NCI-H748 treated with DMSO at 0.1 percent for 48 hours (cell line): ENCODE measurements at places on chromosomes 7 and 10.

GRCh38 chr7:135508883-135509588 lies 866 bp downstream of the CNOT4 start:
- peak; percentile 57 for DNase-seq

GRCh38 chr10:62858364-62858763 lies 42.2 kb upstream of the EGR2 start:
- DNase-seq = no peak

GRCh38 chr10:70191972-70192305 lies 21.6 kb upstream of the SAR1A start:
- no peak for DNase-seq

DNA sequence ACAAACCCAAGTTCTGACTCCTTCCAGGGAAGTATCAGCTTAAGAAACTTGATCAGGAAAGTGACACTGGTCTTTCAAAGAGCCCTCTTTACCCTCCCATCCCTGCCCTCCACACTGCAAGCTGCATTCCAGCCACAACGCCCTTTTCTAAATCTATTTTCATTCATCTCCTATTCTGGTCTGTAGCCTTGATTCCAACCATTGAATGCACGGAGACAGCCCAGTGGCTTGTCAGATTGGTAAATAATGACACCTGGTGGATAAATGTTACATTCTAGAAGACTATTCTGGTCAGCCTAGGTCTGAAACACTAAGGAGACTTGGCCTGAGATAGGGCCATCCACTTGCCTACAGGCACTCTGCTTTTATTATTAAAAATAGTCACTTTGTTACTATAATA lies 20.9 kb downstream of the MORN4 start:
- no peak for DNase-seq

DNA sequence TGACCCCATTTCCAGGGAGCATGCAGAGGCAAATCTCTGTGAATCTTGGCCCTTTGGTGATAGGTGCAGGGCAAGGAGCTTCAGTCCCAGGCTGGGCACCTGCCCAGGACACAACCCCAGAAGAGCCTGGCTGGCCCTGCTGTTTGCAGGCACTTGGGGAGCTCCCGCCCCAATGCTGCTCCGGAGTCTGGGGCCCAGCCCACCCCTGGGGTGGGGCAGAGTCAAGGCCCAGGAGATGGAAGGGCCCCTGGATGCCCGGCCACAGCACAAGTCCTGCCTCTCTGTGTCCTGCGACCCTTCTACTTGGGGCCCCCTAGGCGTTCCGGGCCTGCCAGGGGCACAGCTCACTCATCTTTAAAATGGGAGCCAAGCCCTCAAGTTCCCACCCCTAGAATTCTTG lies 24.7 kb downstream of the PDGFA start:
- no peak for DNase-seq

- no peak for DNase-seq
Observed at GRCh38 chr10:50310560-50311174, 59.4 kb upstream of the ASAH2 start.

GRCh38 chr7:158018098-158018762 lies 569.4 kb downstream of the PTPRN2 start:
- no peak for DNase-seq

DNA sequence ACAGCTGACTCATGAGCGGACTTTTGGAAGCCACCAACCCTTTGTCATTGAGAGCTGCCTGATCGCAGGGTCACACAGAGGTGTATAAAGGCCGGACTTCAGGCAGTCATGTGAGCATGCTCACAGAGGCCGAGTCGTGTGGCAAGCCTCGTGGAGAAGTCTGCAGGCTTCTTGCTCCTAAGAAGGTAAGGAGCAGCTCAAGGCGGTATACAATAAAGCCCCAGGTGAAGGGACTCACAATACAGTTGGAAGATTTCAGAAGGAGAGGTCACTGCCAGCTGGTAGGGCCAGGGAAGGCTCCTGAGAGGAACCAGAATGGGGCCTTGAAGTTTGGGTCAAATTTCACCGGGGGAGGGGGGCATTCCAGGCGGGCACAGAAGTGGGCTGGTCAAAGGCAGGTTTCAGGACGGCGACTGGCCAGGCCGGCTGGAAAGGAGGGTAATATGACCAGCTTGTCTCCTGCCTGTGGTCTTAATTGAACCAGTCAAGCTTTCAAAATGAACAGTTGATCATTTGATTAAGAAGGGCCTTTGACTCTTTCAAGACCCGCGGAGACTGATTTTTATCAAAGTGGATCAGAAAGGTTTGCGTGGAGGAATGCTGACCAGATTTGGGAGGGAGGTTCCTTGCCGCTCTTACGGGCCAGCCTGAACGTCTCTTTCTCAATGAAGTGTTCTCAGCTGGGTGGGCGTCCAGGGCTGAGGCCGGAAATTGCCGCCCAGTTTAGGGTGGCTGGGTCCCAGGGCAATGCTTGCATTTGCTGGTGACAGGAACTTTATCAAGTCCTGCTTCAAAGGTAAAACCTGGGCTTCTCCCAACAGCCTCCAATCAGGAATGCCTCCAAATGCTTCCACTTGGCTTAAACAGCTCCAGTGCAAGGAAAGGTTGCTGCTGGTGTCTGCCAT lies 178.6 kb downstream of the EMX2 start:
- no peak for DNase-seq

GRCh38 chr10:23155169-23155568 lies 36.9 kb upstream of the PTF1A start:
- DNase-seq = no peak

- no peak for DNase-seq
Observed at GRCh38 chr7:56097700-56098099, 4.9 kb upstream of the PHKG1 start.

- DNase-seq = no peak
Observed at GRCh38 chr7:11413901-11414300, 418.1 kb downstream of the THSD7A start.

- DNase-seq = no peak
Observed at GRCh38 chr10:4176500-4177281, 391.7 kb upstream of the KLF6 start.

DNA sequence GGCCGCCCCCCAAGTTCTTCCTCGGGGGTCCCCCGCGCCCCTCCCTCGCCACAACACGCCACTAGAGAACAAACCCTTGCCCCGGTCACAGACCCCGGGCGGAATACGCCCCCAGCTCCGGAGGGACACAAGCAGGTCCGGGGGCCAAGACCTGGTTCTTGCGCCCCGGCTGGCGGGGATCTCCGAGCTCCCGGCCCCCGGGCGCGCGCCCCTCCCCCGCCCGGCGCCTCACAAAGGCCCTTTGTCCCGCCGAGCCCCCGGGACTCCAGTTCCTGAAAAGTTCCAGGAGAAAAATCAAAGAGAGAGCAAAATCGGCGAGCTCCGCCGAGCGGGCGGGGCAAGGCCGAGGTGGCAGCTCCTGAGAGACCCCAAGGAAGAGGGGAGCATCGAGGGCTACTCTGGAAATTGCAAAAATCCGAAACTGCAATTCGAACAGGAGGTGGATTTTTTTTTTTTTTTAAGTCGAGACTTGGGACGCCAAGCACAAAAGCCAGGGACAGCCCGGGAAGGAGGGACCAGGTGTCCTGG lies 4.0 kb downstream of the TNRC18 start:
- no peak for DNase-seq

GRCh38 chr7:46607176-46607575 lies 686.1 kb upstream of the IGFBP3 start:
- DNase-seq = no peak

GRCh38 chr7:11690395-11690794 lies 141.6 kb downstream of the THSD7A start:
- no peak for DNase-seq

- no peak for DNase-seq
Observed at GRCh38 chr10:47299611-47300428, at the start of gene GDF10. Gene GDF10, plus strand, starts transcription at chr10:47300197. Its CDS starts 455 bp downstream, at chr10:47300652.

- peak; percentile 39 for DNase-seq
Observed at GRCh38 chr7:151059367-151060112, at the start of gene SLC4A2. Gene SLC4A2, plus strand, starts transcription at chr7:151059589. Its CDS starts 2,399 bp downstream, at chr7:151061988.

DNA sequence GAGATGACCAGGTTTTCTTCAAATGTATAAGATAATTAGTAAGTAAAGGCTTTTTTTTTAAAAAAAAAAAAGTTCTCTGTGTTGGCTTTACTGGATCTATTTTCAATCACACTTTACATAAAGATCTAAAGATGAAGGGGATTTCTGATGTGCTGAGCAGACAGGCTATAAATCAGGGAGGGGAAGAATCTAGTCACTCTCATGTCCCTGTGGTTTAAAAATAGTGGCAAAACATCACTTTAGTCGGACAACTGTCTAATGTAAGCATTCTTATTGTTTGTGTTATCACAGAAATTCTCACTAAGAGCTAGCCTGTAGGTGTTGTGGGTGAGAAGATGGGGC lies 132.7 kb downstream of the ICA1 start:
- DNase-seq = no peak

DNA sequence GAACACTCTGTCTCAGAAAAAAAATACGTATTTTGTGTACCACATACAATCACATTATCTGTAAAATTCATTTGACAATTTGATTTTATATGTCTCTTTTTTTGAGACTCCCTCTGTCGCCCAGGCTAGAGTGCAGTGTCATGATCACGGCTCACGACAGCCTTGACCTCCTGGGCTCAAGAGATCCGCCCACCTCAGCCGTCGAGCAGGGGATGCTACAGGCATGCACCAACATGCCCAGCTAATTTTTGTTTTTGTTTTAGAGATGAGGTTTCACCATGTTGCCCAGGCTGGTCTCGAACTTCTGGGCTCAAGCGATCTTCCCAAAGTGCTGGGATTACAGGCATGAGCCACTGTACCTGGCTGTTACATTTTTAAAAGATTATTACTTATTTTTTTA lies 11.6 kb upstream of the BAZ1B start:
- DNase-seq = no peak

- DNase-seq = no peak
Observed at GRCh38 chr7:22238354-22239311, 118.3 kb downstream of the RAPGEF5 start.

DNA sequence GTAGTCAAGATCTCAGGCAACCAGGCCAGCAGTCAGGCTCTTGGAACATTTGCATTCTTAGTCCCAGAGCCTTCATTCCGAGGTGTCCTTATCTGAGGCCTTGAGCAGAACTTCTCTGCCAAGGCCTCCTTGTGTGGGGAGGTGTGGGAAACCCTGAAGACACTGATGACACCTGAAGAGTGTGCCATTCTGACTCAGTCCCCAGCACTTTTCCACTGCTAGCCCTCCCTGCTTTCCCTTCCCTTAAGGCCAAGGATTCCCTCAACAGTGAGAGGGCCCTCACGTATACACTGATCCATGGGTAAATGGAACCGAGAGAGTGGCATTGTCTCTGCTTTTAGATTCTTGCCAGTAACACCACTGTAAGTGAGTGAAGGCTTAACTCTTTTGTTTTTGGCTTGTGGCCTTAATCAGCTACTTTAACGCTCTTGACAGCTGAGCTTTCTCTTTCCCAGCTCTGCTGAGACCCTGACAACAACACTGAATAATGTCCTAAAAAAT lies 30.3 kb downstream of the TRDMT1 start:
- no peak for DNase-seq

DNA sequence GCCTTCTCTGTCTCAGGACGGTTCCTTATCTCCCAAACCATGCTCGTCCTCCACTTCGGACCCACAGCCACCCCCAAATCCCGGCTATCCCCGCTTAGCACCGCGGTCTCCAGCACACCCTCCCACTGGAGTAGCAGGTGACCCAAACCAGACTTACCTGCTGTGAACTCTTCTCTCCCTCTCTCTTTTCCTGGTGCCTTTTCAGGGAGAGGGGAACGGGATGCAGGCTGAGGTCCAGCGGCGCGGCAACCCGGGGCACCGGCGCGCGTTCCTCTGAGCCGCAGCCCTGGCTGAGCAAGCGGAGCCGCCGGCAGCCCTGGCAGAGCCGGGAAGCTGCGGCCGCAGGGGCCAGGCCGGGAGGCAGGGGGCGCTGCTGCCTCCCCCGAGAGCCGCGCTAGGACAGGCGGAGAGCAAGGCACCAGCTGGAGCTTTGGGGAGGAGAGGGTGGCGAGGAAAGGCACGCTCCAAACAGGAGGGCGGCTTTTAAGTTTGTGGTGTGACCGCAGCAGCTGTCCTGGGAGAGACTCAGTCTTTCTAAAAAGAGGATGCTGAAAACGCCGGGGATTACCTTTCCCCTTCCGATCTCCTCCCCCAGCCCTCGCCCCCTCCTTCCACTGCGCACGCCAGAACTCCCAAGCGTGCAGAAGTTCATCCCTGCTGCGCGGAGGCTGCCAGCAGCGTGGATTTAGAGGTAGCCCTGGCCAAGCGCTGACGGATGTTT lies at the start of gene SEMA3D:
TSS of gene SEMA3D (minus strand) at position 536 of the 721 bp plus-strand sequence. CDS start 65,165 bp downstream, outside the sequence.
- peak; percentile 73 for DNase-seq

GRCh38 chr10:128042131-128042610 lies 84.1 kb downstream of the MKI67 start:
- DNase-seq = no peak

- DNase-seq = no peak
Observed at GRCh38 chr10:94349327-94349726, 13.4 kb downstream of the NOC3L start.

- DNase-seq = no peak
Observed at GRCh38 chr7:47875998-47876744, 72.1 kb downstream of the PKD1L1 start.

GRCh38 chr7:76225379-76225778 lies 23.7 kb downstream of the SRRM3 start:
- DNase-seq = no peak

GRCh38 chr7:35781767-35782515 lies 18.9 kb upstream of the SEPTIN7 start:
- no peak for DNase-seq

DNA sequence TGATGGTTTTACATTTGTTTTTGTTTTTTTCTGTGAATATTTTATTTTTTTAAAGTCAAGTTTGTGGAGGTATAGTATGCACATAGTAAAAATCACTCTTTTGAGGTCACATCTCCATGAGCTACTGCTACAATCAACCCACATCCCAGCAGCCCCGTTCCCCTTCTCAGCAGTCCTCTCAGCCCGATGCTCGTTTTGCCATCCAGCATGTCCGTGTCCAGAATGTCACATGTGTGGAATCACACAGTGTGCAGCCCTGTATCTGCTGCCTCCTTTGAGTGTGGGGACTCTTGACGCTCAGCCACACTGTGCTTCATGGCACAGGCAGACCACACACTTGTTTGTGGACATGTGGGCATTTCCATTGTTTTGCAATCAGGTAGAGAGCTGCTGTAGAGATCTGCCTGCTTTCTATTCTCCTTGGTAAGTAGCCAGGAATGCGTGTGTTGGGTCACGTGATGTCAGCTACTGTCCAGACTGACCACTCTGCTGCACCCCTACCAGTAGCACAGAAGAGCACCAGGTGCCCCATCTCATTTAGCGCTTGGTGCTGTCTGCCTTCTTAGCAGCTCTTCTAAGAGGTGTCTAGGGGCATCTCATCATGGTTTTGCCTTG lies 71.6 kb upstream of the CAMK2B start:
- DNase-seq = no peak

DNA sequence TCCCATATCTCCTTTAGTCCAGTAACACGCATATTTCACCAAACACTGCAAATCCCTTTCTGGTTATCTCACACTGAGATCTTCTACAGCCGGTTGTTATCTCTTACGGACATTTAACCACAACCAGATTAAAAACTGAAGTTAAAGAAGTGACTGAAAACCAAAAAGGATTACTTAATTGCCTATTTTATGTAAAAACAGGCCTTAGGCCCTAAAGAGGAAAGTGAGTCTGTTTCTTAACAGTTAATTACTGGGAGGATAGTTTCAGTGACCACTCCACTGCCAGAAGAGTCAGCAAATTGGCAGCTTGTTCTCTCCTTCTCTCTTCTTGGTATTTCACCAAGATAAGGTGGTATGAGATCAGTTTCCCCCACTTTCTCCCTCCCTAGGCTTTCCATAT lies 161.9 kb upstream of the MEOX2 start:
- no peak for DNase-seq

- no peak for DNase-seq
Observed at GRCh38 chr10:32445036-32445435, 904 bp upstream of the CCDC7 start.
